ENCODE measurements at places on chromosomes 3 and 15.

- no peak for DNase-seq
Measured at GRCh38 chr3:135532021-135532420, 433.5 kb upstream of the PPP2R3A start.

GRCh38 chr15:74461847-74462511 lies 1.0 kb upstream of the UBL7 start:
- DNase-seq: no peak

- DNase-seq: no peak
Measured at GRCh38 chr3:188975600-188976314, 196.0 kb upstream of the TPRG1 start.

- DNase-seq: peak; percentile 65
Measured at GRCh38 chr15:75204340-75205063, 2.8 kb downstream of the C15orf39 start.

DNA sequence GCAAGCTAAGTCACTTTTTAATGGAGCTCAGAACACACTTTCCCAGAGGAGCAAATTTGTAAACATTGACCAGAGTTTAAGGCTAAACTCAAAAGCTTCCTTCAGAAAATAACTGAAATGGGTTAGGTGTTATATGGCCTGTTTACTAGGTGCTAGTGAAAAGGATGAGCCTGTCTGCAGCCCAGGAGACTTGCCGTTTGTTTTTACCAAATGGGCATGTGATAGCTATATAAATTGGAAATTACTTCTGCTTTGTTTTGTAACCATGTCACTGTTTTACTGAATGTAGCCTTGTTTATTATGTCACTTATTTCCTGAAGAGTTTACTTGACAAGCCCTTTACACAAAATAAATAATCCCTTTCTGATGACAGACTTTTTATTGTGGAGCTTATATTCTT lies 109.4 kb upstream of the THSD4 start:
- no peak for DNase-seq

DNA sequence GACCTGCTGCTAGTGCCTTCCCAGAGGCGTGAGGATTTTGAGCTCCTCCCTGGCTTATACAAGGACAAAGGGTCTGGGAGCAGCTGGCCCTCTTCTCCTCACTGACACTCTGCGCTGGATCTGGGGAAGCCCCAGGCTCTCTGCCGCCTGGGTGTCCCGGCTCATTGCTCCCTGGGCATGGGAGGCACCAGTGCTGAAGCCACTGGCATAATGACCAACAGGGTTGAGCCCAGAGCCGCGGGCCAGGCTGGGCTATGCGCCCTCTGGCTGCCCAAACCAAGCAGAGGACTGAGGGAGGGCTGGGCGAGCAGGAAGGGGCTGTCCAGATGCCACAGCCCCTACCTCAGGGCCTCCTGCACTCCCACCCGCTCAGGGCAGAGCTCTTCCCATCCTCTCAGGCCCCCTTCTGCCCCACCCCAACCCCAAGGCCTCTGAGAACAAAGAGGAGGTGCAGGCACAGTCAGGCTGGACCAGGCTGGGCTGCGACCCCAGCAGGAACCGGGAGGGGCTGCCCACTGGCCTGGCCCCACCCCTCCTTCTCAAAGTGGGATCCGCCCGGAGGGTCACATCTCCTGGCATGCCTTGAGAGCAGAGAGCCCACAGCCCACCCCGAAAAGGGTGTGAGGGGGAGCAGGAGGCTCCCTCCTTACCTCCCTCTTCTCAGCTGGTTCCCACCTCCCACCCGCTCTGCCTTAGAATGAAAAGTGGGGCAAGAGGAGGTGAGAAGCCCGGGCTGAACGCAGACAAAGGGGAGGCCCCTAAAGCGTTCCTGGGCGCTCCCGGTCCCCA lies 1.6 kb downstream of the LINGO1 start:
- no peak for DNase-seq

- no peak for DNase-seq
Measured at GRCh38 chr15:60441331-60441730, 37.6 kb downstream of the ICE2 start.

DNA sequence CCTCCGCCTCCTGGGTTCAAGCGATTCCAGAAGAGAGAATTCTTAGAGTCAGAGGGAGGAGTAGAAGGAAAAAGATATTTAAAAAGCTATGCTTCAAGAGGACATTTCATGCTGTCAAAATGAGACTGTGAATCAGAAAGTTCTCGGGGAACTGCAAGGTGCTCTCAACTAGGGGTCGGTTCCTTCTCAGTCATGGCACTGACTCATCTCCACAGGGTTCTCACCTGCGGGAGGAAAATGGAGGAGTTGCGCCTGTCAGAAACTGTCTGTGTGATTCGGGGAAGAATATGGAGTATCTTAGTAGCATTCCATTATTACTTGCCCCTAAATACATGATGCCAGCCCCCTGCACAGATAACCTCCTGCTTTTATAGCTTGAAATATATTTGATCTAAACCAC lies 47.4 kb downstream of the APH1B start:
- DNase-seq: no peak

DNA sequence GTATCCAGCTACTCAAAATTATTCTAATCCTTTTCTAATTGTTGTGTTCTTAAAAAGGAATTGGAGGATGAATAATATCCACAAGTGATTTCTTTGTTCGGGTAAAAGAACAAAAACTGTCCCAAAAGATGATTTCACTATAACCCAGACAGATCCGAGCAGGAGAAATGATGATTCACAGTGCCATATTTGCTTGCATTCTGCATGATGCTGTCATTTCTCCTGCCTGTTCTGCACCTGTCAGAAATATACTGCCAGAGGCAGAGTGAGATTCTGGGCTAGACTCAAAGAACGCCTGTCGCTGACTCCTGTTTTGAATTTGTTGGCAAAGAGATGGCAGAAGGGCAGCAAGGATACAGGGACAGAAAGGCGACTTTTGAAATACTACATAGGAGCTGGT lies 34.7 kb upstream of the SLC24A5 start:
- DNase-seq: no peak

DNA sequence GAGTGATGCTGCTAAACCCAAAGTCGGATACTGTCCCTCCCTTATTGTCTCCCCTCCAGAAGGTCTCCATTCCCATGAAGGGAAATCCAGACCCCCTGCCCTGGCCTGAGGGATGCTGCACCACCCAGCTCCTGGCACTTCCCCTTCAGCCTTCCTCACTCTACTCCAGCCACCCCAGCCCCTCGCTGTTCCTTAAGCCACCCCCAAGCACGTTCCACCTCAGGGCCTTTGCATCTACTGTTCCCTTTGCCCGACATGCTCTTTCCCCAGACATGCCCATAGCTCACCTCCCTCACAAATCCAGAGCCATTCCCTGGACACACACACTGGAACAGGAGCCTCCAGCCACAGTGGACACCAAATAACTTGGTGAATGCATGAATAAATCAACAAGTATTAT lies 8.1 kb downstream of the WNT7A start:
- DNase-seq: no peak

GRCh38 chr3:62793946-62794345 lies 81.3 kb downstream of the CADPS start:
- no peak for DNase-seq

GRCh38 chr3:111045564-111045963 lies 26.1 kb upstream of the NECTIN3 start:
- no peak for DNase-seq

GRCh38 chr15:70190965-70191364 lies 93.2 kb upstream of the TLE3 start:
- no peak for DNase-seq

DNA sequence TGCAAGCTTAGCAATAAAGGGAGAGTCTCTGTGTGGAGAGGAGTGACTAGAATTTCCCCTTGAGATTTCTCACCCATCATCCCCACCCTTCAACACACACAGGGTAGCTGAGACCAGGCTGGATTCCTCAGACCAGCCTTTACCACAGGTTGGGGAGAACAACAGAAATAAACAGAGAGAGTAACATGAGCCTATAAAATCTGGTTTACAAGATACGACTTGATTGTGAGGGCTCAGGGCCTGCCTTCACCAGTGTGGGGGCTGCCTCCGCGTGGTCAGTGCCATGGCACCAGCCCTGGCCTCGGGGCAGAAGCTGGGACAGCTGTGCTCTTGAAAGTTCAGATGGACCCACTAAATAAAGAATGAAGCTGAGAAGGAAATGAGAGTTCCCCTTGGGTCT lies 14.6 kb upstream of the MAGEF1 start:
- no peak for DNase-seq

DNA sequence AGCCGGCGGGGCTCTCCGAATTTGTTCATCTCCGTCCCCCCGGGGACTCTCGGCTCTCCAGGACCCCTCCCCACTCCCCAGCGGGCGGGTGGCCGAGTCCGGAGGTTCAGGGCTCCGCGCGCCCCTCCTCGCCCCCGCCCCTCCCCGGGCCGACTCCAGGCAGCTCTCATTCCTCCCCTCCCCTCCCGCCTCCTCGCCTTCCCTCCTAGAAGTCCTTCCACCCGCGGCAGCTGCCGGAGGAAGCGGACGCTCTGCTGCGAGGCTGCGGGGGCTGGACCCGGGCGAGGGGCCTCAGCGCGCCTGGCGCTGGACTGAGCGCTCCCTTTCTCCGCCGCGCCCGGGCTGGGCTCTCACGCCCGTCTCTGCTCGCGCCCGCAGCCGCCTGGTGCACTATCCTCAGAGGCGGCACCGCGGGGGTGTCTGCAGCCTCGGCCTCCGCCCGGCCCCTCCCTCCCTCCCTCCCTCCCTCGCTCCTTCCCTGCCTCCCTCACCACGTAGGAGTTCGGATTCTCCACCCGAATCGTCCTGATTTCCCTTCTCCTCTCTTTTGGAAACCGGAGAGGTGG lies at the start of gene ROBO2:
ROBO2 (plus strand) TSS at position 494 of the 566 bp plus-strand sequence. CDS start 687 bp downstream, outside the sequence.
- no peak for DNase-seq

DNA sequence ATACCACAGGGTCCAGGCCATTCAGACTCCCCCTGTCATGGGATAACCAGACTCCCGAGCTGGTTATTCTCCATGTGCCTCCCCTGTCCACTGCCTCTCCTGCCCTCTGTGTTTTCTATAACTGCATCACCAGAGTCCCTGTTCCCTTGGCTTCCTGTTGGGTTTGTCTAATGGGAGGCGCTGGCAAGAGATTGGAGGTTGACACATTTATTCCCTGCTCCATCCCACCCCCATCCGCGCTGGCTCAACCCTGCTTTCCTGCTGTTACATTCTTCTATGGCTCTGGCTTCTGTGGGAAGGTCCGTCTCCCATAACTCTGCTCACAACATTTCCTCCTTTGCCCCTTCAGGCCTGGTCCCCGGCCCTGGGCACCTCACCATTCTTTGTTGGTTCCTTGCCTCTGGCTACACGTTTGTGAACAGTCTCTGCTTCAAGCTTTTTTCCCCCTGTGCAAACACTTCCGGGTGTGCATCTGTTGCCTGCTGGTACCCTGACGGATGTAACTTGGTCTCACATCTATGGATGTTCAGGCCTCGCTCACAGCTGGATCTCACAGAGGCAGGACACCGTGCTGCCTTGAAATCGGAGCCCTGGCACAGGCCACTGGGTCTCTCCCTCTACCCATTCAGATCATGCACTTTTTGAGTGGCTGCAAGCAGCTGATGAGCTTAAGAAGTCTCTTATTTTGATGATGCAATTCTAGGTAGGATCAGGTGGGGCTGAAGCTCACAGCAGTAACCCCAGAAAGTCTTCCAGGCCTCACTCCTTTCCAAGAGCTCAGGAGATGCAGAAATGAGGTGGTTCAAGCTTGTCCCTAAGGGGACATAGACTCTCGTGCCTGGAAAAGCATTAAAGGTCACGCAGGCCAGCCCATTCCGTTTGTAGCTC lies 68.6 kb upstream of the ATP13A3 start:
- no peak for DNase-seq

DNA sequence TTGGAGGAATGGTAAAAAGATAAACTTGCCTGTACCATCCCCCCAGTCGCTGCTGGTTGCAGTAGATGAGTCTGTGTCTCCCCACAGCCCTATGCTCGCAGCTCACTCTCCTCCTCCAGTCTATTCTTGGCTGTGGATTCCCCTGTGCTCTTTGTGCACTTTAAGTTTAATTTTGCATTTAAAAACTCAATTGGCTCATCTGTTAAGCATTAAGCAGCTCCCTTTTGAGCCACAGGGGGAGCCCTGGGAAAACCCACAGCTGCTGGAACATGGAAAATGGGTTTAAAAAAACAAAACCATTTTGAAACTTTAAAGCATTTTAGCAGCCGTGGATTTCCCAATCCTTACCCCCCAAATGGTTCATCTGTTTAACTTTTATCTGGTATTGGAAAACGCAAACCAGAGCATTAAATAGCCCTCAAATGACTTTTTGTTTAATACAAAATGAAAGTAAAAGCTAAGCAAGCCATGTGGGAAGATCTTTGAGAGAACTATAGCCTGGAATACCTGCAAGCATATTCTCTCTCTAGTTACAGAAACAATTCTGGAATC lies 536.9 kb downstream of the ZIC1 start:
- no peak for DNase-seq

- no peak for DNase-seq
Measured at GRCh38 chr3:7733933-7734332, 767.7 kb upstream of the LMCD1 start.

DNA sequence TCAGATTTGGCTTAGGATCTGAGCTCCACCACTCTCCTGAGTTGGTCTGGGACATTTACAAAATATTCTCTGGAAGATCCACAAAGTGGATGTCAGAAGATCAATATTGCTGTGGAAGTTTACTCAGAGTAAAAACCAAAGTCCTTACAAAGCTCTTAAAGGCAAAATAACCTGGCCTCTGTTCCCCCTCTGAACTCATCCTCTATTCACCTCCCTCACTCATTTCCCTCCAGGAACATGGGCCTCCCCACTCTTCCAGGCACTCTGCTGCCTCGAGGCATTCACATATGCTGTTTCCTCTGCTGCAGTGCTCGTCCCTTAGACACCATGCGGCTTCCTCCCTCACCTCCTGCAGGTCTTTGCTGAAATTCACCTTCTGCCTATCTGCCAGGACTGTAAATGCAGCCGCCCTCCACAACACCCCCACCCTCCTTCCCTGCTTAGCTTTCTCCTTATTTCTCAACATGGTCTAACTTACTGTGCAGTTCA lies 19.1 kb upstream of the CCDC174 start:
- no peak for DNase-seq

DNA sequence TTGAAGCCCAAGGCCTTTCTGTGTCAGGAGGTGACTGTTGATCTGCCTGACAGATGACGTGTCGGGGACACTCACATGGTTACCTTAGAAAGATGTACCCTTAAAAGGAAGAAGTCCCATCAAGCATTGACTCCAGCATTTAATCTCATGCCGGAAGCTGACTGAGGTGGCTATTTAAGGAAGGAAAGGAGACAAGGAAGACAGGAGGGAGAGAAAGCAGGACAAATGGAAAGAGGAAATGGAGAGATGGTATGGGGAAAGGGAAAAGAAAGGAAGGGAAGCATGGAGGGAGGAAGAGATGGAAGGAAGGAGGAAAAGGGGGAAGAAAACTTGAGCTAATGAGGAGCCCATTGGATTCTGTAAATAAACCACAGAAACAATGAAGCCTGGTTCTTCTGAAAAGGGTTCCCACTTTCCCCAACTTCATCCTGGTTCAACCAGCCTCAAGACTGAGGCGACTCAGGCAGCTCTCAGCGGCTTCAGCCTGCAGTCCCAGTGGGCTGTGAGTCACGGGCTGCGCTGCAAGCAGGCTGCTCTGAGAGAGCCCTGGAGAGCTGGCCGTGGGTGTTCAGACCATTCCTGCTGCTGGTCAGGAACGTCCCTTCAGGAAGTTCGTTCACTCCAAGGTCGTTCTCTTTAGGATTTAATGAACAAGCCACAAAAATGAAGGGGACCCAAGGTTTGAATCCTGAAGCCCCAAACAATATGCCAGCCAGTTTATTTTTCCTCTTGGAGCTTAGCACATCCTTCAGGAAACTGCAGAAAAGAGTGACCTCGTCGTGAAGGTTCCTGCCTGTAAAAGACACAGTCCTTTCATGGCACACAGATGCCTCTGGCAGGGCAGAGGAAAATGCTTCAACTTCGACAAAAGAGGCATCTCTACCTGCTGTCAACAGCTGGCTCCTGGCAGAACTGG lies 69.6 kb upstream of the THBS1 start:
- no peak for DNase-seq

- no peak for DNase-seq
Measured at GRCh38 chr15:100307241-100308212, 34.2 kb downstream of the ADAMTS17 start.

Measured in stimulated activated CD8-positive, alpha-beta memory T cell treated with anti-CD3 and anti-CD28 coated beads, Interleukin-7, amount 100 ng/mL, for 1 hour (primary cell).